Posterior vena cava (tissue), 2 donors: ENCODE measurements at places on chromosomes 5 and 9. TPM values are rescaled to one million over a fixed set of nuclear protein-coding genes. Genes with fewer than 3 reads are reported as not detected.

- DNase-seq = no peak
Observed at GRCh38 chr9:115668521-115668920, 485.1 kb upstream of the PAPPA start.

DNA sequence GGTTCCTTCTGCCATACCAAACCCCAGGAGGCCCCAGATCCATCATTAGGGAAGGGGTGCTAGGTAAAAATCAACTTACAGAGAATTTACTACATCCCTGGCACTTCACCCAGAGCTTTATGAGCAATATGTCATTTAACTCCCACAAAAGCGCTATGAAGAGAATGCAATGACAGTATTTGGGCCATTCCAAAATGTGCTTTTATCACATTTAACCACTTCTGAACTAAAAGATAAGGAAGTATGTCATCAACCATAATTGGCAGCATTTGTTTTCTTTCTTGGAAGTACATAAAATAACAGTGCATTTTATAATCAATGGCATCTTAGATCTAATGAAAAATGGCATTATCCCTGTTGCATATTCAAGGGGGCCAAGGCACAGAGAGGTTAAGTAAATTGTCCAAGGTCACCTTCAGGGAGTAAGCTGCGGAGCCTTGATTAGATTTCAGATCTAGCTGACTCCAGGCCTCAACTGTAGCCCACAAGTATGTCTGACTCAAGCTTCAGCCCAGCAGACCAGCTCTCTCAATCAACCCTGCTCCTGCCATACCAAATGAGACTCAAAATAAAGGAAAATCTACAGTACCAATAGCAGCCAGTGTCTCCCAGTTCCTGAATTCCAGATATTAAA, 16.5 kb downstream of the SH3TC2 start:
- DNase-seq = no peak

Gene GALT
- 33.0 TPM for total RNA-seq

GRCh38 chr9:81562231-81563019, 126.9 kb downstream of the TLE1 start:
- peak; percentile 83 for DNase-seq

DNA sequence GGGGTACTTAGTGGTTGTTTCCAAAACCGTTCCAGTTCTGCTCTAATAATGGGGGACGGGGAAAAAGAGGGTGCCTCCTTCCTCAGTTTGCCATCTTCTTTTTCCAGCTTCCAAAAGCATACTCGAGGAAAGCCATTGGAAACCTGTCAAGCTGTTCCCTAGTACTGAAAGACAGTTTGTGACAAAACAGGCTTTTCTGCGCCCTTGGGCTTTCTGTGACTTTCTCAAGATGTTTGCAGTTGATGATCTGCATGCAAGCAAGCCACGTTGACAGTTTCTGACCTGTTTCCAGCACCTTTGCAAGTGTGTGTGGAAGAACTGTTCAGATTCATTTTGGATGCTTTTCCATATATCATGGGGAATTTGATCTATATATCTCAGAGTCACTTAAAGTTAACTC, 26.7 kb upstream of the PALM2AKAP2 start:
- DNase-seq = no peak

- DNase-seq = no peak
Observed at GRCh38 chr5:31052937-31053658, 140.4 kb upstream of the CDH6 start.

DNA sequence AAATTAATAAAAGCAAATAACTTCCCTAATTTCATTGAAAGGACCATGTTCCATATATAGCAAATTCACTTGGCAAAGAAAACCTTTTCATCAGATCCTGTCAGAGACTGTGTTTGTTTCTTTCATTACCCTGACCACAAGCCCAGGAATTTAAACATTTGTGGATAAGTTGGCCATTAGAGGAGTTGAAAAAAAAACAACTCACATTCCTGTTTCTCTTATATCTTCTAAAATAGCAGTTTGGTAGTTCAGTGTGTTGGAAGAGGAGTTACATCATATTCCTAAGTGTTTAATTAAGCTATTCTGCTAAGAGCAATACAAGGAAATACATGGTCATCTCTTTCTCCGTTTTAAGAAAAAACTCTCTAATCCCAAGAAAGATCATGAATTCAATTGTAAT, 505.6 kb downstream of the TLE1 start:
- no peak for DNase-seq

- peak; percentile 85 for DNase-seq
Observed at GRCh38 chr5:758698-759053, 25.9 kb downstream of the ZDHHC11B start.

Gene C9orf85
- 9.9 TPM for total RNA-seq

Gene SGCD
- 56.3 TPM for total RNA-seq

- DNase-seq = no peak
Observed at GRCh38 chr9:89593727-89594427, 10.9 kb upstream of the GADD45G start.

GRCh38 chr5:33475706-33476105, 34.9 kb downstream of the TARS1 start:
- no peak for DNase-seq

Gene FGD3
- 7.5 TPM for total RNA-seq

Gene C5orf58
- total RNA-seq = not detected

DNA sequence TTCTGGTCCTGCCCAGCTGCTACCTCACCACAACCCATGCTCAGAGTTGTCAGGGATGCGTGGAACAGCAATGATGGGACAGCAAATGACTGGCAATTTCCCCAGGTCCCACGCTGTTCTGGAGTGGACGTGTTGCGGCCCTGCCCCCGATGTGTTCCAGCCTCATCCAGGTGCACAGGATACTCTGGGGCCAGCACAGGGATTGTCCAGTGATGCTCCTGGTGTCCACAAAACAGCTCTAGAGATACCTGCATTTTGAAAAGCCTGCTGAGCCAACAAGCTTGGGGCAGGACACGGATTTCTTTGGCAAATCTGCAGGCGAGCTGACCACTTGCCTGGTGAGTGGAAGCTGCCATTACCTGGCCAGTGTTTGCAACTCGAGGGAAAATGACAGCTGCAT, 88.7 kb downstream of the ANKRD33B start:
- peak; percentile 57 for DNase-seq

DNA sequence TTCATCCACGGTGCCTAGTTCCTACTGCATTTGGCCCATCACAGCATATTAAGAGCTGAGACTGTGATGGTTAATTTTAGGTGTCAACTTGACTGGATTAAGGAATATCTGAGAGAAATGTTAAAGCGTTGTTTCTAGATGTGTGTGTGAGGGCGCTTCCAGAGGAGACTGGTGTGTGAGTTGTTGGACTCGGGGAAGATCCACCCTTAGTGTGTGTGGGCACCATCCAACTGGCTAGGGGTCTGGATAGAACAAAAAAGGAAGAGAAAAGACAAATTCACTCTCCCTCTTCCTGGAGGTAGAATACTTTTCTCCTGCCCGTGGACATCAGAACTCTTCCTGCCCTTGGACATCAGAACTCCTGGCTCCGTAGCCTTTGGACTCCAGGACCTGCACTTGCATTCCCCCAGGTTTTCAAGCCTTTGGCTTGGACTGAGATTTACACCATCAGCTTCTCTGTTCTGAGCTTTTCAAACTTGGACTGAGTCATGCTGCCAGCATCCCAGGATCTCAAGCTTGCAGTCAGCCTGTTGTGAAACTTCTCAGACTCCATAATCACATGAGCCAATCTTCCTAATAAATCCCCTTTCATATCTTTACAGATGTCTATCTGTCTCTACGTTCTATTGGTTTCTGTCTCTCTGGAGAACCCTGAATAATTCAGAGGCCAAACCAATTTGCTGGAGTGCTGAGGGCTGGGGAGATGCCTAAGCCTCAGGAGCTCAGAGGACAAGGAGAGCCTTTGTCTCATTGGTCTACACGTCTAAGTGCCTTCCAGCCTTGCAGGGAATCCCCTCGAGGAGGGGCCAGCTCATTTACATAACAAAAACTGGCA, 164.5 kb downstream of the DCP2 start:
- DNase-seq = no peak

Gene SMIM33
- not detected for total RNA-seq

Gene RARS1
- 55.9 TPM for total RNA-seq

DNA sequence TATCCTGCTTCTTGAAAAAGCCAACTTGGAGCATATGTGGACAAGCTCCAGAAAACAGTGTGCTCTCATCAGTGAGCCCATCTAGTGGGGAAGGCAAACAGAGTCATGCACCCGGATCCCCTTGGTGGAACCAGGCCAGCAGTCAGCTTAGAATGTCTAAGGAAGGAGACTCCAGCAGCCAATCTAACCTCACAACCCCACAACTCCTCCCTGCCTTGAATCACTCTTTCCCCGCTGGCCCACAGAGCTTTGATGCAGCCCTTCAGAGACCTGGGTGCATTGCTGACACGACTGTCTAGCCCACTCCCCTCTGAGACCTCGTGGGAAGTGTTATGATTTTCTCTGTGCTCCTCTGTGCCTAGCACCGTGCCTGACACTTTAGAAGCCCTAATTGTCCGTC, 623.7 kb downstream of the BNC2 start:
- no peak for DNase-seq

GRCh38 chr9:121662891-121663580, 11.6 kb downstream of the DAB2IP start:
- DNase-seq = peak; percentile 60

Gene RORB
- 0.56 TPM for total RNA-seq

DNA sequence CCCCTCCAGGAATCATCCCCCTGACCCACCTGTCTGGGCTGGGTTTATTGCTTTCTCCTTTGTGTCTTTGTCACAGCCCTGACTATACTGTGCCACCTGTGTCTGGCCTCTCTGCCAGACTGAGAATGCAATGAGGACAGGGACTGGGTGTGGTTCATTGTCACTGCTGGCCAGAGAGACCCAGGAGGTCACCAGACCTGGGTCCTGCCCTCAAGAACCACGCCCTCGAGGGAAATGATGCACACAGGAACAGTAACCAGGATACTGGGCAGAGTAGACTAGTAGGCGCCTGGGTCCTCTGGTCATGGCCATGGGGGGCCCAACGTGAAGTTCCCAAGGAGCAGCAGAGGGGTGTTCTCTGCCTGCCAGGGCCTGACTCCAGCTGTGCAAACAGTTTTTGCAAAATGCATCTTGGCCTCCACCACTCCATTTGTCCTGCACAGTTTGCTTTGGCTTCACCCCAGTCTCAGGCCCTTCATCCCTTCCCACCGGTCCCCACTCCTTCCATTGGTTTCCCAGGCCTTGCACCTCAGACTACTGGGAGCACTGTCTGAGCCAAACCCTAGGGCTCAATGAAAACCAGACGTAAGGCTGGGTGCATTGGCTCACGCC, 17.8 kb downstream of the RGS3 start:
- DNase-seq = no peak

- DNase-seq = no peak
Observed at GRCh38 chr5:117623042-117623805, 1048.6 kb upstream of the SEMA6A start.

DNA sequence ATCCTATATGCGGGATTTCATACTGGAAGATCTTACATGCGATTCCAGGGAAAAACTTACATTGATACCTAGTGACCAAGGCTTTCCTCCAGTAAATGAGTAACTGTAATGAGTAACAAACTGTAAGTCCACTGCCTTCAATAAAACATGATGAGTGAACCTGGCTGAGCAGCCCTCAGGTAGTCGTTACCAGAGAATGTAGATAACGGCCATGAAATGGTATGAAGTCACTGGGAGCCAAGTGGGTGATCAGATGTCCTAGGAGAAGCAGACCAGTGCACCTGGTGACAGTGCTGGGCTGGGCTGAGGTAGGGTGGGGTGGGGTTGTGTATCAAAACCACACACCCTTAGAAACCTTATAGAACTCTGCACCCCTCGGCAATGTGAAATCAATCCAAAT, 203.6 kb downstream of the ALDH1A1 start:
- DNase-seq = no peak
